Stimulated activated CD4-positive, alpha-beta T cell treated with anti-CD3 and anti-CD28 coated beads, Interleukin-1b, Interleukin-23, amount 100 ng/mL, for 4 hours (primary cell): ENCODE measurements at places on chromosomes 12 and 14.

GRCh38 chr14:56953884-56954283 is 143.6 kb upstream of the OTX2 start:
- no peak for DNase-seq

- no peak for DNase-seq
These were observed 407.2 kb downstream of the FSCB start for GRCh38 chr14:44099743-44100488.

GRCh38 chr14:43877351-43877960 is 629.6 kb downstream of the FSCB start:
- no peak for DNase-seq

GRCh38 chr12:50647479-50647878 is 116.4 kb upstream of the ATF1 start:
- no peak for DNase-seq

GRCh38 chr14:66476964-66477363 is 9.2 kb upstream of the CCDC196 start:
- no peak for DNase-seq

DNA sequence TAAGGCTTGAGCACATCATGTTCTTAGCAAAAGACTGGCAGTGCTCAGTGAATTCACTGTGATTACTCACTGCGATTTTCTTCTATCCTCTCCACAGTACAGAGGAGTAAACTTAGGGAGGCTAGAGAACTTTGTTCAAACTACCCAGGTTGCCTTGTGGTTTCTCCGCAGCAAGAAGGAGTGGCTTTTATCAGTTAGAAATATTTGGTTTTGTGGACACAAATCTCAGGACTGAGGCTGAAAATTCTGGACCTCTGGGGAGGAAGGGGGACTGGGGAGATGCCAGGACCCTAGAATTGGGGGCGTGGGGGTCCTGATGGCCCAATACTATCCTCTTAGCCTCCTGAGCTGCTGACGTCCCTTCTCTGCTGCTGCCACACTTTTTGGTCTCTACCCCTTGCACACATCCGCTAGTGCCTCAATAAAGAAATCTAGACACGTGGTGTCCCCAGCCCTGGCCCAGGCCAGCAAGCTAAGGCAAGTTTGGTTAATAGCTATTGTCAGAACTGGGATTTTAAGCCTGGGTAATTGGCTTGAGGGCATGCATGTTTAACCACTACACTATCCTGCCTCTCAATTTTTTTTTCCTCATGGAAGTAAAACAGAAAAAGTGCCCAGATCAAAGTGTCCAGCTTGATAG is 842 bp downstream of the OAS2 start:
- peak; percentile 36 for DNase-seq

DNA sequence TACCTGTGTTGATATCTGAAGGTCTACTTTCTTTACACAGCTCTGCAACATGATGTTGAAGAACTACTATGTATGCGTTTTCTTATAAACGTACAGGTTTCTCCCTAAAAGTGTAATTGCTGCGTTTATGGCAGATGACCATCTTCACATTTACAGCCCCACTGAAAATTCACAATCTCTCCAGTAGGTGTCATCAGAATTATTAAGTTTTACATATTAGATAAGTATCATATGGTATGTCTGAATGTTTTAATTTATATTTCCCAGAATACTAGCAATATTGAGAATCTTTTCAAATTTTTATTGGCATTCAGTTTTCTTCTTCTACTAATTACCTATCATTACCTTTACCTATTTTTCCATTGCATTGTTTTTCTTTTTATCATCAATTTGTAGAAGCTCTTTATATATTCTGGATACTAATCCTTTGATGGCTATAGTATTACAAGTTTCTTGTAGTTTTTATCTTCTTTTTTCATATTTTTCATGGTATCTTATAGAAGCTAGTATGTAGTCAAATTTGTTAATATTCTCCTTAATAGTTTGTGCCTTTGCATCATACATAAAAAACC is 123.5 kb downstream of the CAPZA3 start:
- no peak for DNase-seq

- no peak for DNase-seq
These were observed 102.8 kb upstream of the EGLN3 start for GRCh38 chr14:34053666-34054065.

- no peak for DNase-seq
These were observed 370.3 kb downstream of the DAD1 start for GRCh38 chr14:22218728-22219127.

DNA sequence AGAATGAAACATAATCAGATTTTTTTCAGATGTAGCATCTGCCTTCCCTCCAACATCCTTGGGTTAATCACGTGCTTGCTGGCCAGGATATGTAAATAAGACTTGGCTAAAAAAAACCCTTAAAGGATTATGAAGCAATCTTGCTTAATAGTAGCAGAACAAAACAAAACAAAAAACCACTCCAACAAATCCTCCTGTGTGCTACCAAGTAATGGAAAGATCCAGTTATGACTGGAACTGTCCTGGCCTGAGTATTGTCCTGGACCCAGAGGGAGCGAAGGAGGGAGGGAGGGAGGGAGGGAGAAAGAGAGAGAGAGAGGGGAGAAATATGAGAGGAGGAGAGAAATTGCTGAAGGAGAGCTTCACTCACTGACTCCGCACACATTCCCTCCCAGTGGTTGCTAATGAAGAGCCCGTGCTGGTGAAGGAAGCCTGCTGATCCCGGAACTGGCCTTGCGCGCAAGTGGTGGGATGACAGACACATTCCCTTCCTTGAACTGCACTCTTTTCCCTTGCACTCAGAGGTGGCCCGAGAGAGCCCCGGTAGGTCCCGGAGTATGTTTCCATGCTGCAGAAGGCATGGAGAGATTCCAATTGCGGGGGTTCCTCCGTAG is 57.2 kb downstream of the HMGA2 start:
- DNase-seq, result no peak

GRCh38 chr14:74516451-74517160 is 23.0 kb downstream of the ISCA2 start:
- DNase-seq, result no peak

DNA sequence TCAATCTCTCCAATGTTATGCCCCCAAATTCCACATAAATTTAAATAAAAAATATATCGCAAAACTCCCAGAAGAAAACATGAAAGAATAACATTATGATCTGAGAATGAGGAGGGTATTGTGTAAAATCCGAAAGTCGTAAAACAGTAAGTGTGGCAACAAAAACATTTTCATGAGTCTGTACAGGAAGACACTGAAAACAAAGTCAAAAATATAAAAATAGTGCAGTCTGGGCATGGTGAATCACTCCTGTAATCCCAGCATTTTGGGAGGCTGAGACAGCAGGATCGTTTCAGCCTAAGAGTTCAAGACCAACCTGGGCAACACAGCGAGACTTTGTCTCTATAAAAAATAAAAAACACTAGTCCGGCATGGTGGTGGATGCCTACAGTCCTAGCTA is 57.1 kb downstream of the SPTLC2 start:
- no peak for DNase-seq

DNA sequence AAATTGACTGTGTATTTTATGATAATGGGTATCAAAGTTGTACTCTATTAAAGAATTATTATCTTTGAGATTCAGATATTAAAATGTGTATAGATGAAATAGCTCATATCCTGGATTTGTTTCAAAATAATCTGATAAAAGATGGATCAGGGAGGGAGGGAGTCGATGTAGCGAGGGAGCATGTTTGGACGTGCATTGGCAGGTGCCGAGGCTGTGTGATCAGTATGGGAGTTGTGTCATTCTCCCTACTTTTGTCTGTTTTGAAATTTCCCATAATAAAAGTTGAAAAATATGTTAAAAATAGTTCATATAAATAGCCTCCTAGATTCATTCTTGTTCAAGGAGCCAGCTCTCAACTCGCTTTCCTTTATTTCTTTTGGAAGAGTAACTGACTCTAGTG is 171.6 kb upstream of the HIF1A start:
- DNase-seq, result no peak

DNA sequence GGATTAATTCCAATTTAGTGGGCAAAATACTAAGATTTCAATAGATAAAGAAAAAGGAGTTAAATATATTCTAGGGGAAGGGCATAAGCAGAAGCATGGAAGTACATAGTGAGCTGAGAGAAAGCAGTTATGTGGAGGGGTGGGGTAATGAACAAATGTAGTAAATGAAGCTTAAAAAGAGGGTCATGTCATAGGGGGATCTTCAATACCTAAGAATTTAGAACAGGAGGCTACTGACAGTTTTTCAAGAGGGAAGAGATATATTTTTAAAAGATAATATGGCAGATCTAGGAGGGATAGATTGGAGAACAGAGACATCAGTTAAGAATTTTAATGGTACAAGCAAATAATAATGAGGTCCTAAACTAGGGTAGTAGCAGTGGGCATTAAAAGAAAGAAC is 9.4 kb downstream of the SYCP3 start:
- DNase-seq, result no peak

DNA sequence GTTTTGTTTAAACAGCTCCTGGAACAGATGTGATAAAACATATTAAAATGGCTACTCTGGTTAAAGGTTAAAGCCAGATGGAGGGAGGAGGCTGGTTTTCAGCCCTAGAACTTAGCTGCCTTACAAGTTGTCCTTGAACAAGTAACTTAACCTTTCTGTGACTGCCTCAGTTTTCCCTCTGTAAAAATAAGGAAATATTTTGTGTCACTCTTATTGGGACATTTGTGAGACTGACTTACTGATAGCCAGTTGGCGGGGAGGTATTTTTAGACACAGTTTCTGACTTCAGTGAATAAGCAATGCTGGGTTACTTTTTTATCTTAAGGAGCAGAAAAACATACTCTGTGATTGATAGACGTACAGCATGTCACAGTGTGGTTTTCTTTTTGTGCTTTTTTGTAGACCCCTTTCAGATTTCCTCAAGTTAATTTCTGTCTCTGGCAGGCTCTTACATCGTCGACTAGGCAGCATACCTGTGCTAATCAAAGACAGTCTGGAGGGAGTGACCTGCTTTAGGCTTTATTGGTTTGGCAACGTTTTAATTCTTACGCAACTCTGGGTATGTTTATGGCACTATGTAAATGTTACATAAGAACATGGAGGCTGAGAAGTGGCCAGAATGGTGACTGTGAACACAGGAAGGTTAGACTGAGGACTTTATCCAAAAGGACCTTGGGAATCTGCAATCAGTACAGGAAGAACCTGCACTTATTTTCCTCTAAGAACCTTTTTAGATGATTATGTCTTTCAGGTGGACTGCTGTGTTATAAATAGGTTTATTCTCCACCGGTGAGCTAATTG is 3.3 kb downstream of the ACVR1B start:
- no peak for DNase-seq

DNA sequence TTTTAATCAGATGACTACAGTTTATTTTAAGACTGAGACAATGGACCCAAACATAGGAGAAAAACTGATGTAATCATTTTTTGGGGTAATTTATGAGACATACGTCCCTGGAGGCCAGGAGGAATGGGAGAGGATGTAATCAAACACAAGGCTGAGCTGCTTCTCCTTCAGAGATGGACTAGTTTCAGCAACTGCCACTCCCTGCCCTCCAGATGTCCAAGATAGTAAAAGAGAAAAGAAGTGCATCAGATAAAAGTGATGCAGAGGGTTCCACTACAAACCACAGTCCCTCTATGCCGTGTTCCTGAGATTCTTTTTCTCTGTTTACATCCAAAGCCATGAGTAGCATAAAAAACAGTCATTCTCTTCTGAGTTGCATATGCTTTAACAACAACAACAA is 101.1 kb downstream of the DACT1 start:
- DNase-seq, result no peak

GRCh38 chr14:76761136-76761959 is at the start of gene VASH1:
TSS of gene VASH1 (plus strand) at chr14:76761468. CDS start at chr14:76762822, 1,354 bp downstream.
- DNase-seq, result no peak
